CD4-positive, alpha-beta T cell (primary cell): ENCODE measurements at places on chromosomes 16 and 17. TPM values are rescaled to one million over a fixed set of nuclear protein-coding genes. Genes with fewer than 3 reads are reported as not detected.

- no peak for DNase-seq
Measured at GRCh38 chr17:34645594-34645993, 66.2 kb downstream of the TMEM132E start.

GRCh38 chr17:35542990-35543389 is 5.5 kb upstream of the SLFN12L start:
- no peak for DNase-seq

GRCh38 chr17:78335209-78335608 is 24.7 kb downstream of the SOCS3 start:
- no peak for DNase-seq

DNA sequence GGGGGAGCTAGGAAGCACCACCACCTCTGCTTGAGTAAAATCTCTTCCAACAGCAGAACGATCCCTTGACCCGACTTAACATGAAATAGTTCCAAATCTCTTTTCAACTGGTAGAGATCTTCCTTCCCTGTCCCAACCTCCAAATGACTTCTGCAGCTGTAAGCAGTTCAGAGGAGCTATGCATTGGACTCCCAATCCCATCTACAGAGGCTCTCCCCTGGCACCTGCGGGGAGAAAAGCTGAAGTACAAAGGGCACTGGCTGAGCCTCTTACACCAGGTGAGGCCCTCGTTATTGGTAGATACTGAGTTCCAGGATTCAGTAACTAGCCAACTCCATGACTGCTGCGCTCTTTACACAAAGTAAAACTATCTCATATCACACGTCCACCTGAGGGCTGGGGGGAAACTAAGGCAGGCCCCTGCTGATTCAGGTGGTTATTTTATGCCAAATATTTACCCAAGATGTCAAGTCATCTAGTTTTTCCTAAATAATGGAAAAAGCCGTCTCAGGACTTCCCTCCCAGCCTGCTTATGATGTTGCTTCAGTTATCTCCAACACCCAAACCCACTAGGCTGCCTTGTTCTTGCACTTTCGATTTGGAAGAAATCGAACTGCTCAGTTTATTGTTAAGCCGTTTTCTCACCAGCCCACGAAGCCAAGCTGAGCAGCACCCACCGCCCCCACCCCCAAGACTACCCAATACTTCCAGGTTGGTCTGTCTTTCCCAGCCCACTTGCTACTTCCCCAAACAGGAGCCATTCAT is 3.2 kb downstream of the ACTG1 start:
- peak; percentile 67 for DNase-seq

DNA sequence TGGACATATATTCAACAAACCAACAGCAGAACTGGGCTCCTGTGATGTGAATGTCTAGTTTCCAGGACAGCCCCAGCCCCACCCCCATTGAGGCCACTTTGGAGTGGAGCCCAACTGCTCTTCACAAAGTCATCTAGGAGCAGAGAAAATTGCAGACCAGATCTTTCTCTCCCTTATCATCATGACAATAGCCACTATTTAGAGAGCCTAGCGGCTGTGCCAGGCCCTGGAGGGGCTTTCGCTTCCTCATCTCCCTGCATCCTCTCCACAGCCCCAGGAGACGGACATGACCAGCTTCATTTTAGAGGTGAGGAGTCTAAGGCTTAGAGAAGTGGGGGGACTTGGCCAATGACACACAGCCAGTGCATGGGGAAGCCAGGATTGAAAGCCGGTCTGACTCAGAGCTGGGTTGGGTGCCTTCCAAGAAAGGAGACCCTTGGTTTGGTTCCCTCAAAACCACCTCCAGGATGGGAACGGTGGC is 1.4 kb downstream of the PRSS8 start:
- no peak for DNase-seq

DNA sequence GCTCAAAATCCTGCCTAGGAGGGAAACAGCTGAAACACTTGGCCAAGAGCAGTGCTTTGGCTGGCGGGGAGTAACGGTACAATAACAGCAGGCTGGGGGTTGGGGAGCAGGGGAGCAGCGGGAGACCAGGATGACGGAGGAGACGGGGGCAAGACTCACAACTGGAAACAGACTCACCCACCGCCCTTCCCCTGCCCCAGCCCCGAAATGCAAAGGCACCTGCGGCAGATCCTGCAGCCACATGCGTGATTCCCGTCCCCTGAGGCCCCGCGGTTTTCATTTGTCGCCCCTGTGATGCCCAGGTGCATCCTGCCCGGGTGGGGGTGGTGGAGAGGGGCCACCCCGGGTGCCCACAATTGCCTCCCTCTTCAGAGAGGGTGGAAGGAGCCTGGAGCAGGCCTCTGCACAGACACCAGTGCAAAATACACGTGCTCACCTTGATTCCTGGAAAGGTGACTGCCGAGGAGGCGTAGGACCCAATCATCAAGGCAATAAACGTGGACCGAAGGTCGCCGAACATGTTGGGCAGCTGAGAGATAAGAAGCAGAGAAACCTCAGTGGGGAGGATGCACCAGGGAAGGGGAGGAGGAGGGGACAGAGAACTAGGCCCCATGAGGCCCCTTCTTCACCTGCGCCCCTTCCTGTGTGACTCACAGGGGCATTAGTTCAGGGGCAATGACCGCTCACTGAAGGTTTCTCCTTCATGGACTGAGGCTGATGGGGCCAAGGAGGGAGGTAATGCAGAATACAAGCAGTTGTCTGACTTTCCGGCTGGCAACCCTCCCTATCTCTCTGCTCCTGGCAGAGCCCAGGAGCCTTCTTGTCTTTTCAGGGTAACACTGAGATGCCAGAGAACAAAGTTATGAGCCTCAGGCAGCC is 30.4 kb upstream of the PITPNA start:
- no peak for DNase-seq

Gene ABR
- 72.4 TPM for total RNA-seq

Gene EXOSC6
- 27.8 TPM for total RNA-seq

Gene EPX
- total RNA-seq, result not detected

Gene RAP1GAP2
- total RNA-seq, result 49.7 TPM
